ENCODE measurements at places on chromosomes 7 and 10.

- DNase-seq, result no peak
Observed at GRCh38 chr7:81158189-81158588, 239.3 kb upstream of the SEMA3C start.

DNA sequence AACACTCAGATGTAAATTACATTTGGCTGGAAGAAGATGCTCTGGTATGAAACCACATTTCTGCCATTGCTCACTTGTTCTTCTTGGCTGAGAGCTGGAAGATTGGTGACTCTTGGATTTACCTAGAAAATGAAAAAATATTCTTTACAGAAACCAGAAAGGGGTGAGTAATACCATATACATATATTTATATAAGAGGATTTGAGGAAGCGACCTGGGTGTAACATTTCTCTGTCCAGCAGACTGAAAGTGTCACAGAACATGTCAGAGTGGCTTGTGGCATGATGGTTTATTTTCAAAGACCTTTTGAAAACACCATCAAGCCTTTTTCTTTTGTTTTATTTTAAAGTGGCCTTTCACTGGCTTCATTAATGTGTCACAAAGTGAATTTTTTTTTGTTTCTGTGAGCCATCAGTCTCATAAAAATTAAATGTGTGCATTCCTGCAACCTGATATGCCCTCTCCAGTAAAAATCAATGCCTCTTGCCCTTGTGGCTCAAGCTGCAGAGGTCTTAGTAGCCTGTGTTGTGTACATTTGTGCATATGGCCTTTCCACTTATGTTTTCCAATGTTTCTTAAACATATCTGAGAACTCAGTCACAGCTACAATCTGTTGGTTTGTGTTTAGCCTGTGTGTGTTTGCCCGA, 23.5 kb downstream of the CREB5 start:
- DNase-seq, result no peak

- no peak for DNase-seq
Observed at GRCh38 chr10:99432881-99433280, 2.5 kb upstream of the GOT1 start.

DNA sequence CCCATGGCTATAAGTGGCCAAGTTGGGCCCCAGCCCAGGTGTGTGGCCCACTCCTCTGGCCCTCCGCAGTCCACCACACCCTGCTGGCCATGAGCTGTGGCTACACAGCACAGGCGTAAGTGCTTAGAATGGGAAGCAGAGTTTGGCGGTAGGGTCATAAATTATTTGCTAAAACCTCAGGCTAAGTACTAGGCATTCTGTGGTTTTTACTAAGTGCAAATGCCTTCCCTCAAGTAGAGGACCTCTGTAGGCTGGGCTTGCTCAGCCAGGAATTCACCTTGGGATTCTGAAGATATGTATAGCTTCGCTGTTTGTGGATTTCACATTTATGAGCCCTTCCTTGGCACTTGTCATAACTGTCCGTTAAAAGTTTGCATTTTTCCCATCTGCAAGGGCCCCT, 44.8 kb upstream of the LOXL4 start:
- DNase-seq, result no peak
